ENCODE measurements at places on chromosomes 2 and 18. TPM values are rescaled to one million over a fixed set of nuclear protein-coding genes. Genes with fewer than 3 reads are reported as not detected.
A peak's percentile ranks its signal among the peaks of the same experiment; 100 is the strongest.

SERPINB13 gene
- not detected for total RNA-seq

TMEM163 gene
- total RNA-seq, result not detected

RASGRP3 gene
- 3.7 TPM for total RNA-seq

MC5R gene
- total RNA-seq, result not detected

SLC1A4 gene
- 12.6 TPM for total RNA-seq

ELP2 gene
- total RNA-seq, result 82.4 TPM

C2orf81 gene
- total RNA-seq, result 5.4 TPM

VIL1 gene
- not detected for total RNA-seq

AMER3 gene
- not detected for total RNA-seq

KCNE4 gene
- total RNA-seq, result 9.0 TPM

LTBP1 gene
- 29.4 TPM for total RNA-seq

MLPH gene
- total RNA-seq, result 64.2 TPM

SRD5A2 gene
- total RNA-seq, result not detected

MCEE gene
- total RNA-seq, result 7.5 TPM

KLHL14 gene
- 0.59 TPM for total RNA-seq

EFHD1 gene
- total RNA-seq, result 38.5 TPM

GKN2 gene
- not detected for total RNA-seq

DNA sequence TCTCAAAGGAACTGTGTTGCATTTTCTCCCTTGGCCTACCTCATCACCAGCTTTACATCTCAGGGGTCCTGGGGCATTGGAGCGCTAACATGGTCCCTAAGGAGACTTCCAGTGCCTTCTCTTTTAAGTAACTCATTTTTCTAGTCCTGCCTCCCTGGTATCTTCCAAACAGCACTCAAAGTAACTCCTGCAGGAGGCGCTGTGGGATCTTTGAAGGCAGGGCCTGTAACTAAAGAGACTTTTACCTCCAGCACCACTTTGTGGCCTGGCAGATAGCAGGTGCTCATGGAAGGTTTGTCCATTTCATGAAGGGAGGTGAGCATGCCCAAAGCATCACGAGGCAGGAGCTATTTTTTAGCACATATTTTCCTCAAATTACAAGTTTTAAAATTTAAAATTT is 411.0 kb upstream of the GYPC start:
- H3K36me3 ChIP-seq, result no peaks in the 10 kb centered on the region
- no peaks in the 10 kb centered on the region for H3K4me1 ChIP-seq
- H3K27me3 ChIP-seq, result no peaks in the 10 kb centered on the region
- peak; percentile 20 for DNase-seq
- H3K27ac ChIP-seq, result no peak overlapping the region
- no peak overlapping the region for H3K4me3 ChIP-seq

DNA sequence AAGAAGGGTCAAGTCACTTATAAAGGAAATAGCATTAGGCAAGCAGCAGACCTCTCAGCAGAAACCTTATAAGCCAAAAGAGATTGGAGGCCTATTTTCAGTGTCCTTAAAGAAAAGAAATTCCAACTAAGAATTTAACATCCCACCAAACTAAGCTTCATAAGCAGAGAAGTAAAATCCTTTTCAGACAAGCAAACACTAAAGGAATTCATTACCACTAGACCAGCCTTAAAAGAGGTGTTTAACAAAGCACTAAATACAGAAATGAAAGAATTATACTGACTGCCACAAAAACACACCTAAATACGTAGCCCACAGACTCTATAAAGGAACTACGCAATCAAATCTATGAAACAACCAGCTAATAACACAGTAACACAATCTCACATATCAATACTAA is 160.4 kb downstream of the EXOC6B start:
- no peaks in the 10 kb centered on the region for H3K4me1 ChIP-seq
- no peak overlapping the region for H3K4me3 ChIP-seq
- H3K36me3 ChIP-seq, result no peaks in the 10 kb centered on the region
- H3K27me3 ChIP-seq, result no peaks in the 10 kb centered on the region

GRCh38 chr2:20241973-20242726 is 17.2 kb upstream of the SDC1 start:
- H3K4me1 ChIP-seq, result no peaks in the 10 kb centered on the region
- DNase-seq, result no peak
- H3K36me3 ChIP-seq, result no peaks in the 10 kb centered on the region
- H3K4me3 ChIP-seq, result no peak overlapping the region
- H3K27me3 ChIP-seq, result no peaks in the 10 kb centered on the region
- no peak overlapping the region for H3K27ac ChIP-seq

DNA sequence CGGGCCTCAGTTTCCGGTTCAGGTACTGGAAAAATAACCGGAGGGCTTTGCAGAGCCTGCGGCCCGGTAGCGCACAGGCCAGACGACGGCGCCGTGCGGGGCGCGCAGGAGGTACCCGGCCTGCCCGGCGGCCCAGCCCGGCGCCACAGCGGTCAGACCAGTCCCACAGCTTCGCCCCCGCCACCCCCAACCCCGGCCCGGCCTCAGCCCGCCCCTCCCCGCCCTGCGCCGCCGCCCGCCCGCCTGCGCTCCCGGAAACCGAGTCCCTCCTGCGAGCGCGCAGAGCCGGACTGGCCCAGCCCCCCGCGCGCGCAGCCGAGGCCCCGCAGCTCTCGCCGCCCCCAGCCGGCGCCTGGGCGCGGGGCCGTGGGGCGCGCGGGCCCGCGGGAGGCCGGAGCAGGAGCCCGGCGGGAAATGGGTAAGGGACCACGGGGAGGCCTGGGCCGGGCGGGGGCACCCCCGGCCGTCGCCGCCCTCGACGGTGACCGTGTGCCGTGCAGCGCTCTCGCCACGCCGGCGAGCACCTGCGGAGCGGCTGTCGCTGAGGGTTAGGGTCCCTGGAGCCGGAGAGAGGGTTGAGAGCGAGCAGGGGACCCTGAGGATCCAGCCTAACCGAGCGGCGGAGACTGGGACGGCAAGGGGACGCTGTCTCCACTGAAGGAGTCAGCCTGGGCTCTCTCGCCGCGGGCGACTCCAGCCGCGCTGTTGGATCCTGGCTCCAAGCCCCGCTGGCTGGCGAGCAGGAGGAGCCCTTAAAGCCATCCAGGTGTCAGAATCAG is 16.5 kb upstream of the PSD4 start:
- no peak overlapping the region for H3K27ac ChIP-seq
- DNase-seq, result no peak
- peaks cover 9% of the 10 kb centered on the region for H3K4me1 ChIP-seq

DNA sequence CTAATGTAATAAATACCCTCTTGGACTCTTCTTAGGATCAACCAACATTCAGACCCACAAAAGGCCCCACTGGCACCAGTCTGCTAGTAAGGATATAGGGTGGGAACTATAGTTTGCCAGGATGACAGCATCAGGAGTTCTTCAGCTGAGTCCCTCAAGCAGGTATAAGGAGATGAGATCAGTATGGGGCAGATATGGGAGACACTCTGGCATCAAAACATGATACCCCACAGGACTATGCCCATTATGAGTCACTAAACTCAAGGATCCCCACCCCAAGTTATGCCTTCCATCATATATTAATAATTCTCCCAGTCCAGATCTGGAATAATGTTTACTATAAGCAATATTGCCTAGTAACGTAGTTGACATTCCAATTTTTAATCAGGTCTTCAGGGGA is 83.1 kb upstream of the CCDC141 start:
- H3K4me1 ChIP-seq, result no peaks in the 10 kb centered on the region
- DNase-seq, result no peak
- H3K27ac ChIP-seq, result no peak overlapping the region
- no peaks in the 10 kb centered on the region for H3K36me3 ChIP-seq

- DNase-seq, result no peak
- H3K27ac ChIP-seq, result peak overlapping the region; percentile 87
- H3K27me3 ChIP-seq, result no peaks in the 10 kb centered on the region
- H3K4me1 ChIP-seq, result peaks cover 39% of the 10 kb centered on the region
- H3K36me3 ChIP-seq, result peaks cover 11% of the 10 kb centered on the region
- H3K4me3 ChIP-seq, result peak overlapping the region; percentile 78
These were observed 1.0 kb upstream of the HS6ST1 start for GRCh38 chr2:128319631-128320191.

GRCh38 chr2:1793868-1794445 is 49.6 kb upstream of the PXDN start:
- no peaks in the 10 kb centered on the region for H3K36me3 ChIP-seq
- H3K4me1 ChIP-seq, result no peaks in the 10 kb centered on the region
- H3K27me3 ChIP-seq, result no peaks in the 10 kb centered on the region
- no peak overlapping the region for H3K4me3 ChIP-seq
- DNase-seq, result no peak
- no peak overlapping the region for H3K27ac ChIP-seq

DNA sequence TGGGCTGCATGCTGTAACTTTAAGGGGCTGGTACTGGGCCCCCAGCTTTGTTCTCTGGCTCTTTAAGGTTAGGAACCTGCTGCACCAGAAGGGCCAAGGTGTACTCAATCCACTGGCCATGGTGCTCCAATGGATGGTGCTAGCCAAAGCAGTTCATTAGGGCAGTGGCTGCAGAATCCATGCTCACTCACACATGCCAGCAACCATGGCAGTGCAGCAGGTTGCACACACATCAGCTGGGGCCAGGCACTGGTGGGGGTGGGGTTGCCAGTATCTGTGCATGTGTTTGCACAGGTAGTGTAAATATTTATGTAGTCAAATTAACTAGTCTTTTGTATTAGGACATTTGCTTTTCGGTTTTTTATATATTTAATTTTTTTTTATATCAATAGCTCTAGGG is 228.3 kb upstream of the EPC2 start:
- H3K27ac ChIP-seq, result no peak overlapping the region
- H3K4me3 ChIP-seq, result no peak overlapping the region
- no peaks in the 10 kb centered on the region for H3K36me3 ChIP-seq
- no peak for DNase-seq
- H3K27me3 ChIP-seq, result no peaks in the 10 kb centered on the region
- H3K4me1 ChIP-seq, result no peaks in the 10 kb centered on the region

GRCh38 chr2:43331422-43331821 is 105.0 kb upstream of the ZFP36L2 start:
- no peaks in the 10 kb centered on the region for H3K36me3 ChIP-seq
- no peaks in the 10 kb centered on the region for H3K27me3 ChIP-seq
- H3K27ac ChIP-seq, result no peak overlapping the region
- H3K4me3 ChIP-seq, result no peak overlapping the region
- H3K4me1 ChIP-seq, result no peaks in the 10 kb centered on the region
- DNase-seq, result no peak

- DNase-seq, result no peak
- H3K4me1 ChIP-seq, result peaks cover 10% of the 10 kb centered on the region
- H3K4me3 ChIP-seq, result no peak overlapping the region
- H3K27ac ChIP-seq, result no peak overlapping the region
These were observed 233.5 kb downstream of the DYM start for GRCh38 chr18:49227001-49227380.

DNA sequence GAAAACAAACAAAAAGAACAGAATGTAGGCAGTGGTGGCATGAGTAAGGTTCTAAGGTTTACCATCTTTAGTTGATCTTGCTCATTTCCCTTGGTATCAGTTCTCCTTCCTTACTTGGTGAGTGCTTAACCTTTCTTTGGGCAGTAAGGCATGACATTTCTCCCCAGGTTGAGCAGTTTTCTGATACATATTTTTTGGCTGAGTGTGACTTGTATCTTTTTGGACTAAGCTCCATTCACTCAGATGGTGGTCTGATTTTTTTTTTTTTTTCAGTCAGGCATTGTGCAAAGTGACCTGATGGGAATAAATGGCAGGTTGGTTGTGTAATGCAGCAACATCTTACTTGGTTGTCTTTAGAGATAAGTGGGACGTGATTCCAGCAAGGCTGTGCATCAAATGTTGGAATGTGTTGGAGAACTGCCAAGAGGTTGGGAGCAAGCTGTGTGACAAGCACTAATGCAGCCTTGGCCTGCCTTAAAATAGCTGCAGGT is 15.1 kb downstream of the SPTBN1 start:
- H3K36me3 ChIP-seq, result no peaks in the 10 kb centered on the region
- H3K4me3 ChIP-seq, result no peak overlapping the region
- H3K27ac ChIP-seq, result no peak overlapping the region
- H3K27me3 ChIP-seq, result no peaks in the 10 kb centered on the region
- no peak for DNase-seq

DNA sequence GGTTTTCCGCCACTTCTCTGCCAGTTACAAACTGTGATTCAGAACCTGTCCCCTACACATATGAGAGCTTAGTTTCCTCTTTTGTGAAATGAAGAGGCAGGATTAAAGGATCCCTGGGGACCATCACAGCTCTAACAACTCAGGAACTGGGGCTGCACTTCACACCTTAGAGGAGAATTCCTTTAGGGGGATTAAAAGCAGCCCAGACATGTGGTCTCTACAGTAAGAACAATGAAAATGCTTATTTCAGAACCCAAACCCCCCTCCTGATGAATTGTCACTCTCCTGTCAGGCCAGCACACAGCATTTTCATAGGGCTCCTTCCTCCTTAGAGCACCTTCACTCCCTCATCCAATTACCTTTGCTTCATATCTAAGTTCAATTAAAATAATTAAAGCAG is 101.5 kb upstream of the NEDD4L start:
- no peak for DNase-seq
- H3K27ac ChIP-seq, result no peak overlapping the region
- H3K4me1 ChIP-seq, result no peaks in the 10 kb centered on the region
- H3K4me3 ChIP-seq, result no peak overlapping the region

DNA sequence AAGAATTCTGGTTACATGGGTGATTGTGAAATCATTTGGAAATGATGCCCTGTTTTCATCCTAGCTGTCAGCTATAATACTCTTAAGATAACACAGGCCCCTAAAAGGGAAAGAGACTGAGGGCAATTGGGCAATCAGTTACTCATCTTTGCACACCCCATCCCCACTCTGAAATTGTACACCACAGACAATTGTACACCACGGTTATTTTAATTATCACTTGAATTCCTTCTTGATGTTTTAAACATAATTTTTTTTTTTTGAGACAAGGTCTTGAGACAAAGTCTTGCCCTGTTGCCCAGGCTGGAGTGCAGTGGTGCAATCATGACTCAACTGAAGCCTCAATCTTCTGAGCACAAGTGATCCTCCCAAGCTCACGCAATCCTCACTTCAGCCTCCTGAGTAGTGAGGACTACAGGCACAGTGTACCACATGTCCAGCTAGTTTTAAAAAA is 862.4 kb upstream of the ACVR2A start:
- DNase-seq, result no peak
- no peak overlapping the region for H3K4me3 ChIP-seq
- H3K27me3 ChIP-seq, result no peaks in the 10 kb centered on the region
- no peaks in the 10 kb centered on the region for H3K36me3 ChIP-seq
- peaks cover 13% of the 10 kb centered on the region for H3K4me1 ChIP-seq

Data from tibial nerve (tissue), 4 donors.